ENCODE measurements at places on chromosomes 11 and 22. TPM values are rescaled to one million over a fixed set of nuclear protein-coding genes. Genes with fewer than 3 reads are reported as not detected.

DRD2 gene
- not detected for total RNA-seq

SLC22A8 gene
- total RNA-seq: not detected

OR52H1 gene
- total RNA-seq: 2.0 TPM

KRTAP5-2 gene
- total RNA-seq: not detected

TRIM6 gene
- 6.5 TPM for total RNA-seq

CSF2RB gene
- total RNA-seq: 13.0 TPM

CRYBB2 gene
- 0.54 TPM for total RNA-seq

LDHAL6A gene
- total RNA-seq: not detected

TNNT3 gene
- 9.7 TPM for total RNA-seq

GGTLC3 gene
- total RNA-seq: not detected

LIF gene
- total RNA-seq: 11.3 TPM

DNA sequence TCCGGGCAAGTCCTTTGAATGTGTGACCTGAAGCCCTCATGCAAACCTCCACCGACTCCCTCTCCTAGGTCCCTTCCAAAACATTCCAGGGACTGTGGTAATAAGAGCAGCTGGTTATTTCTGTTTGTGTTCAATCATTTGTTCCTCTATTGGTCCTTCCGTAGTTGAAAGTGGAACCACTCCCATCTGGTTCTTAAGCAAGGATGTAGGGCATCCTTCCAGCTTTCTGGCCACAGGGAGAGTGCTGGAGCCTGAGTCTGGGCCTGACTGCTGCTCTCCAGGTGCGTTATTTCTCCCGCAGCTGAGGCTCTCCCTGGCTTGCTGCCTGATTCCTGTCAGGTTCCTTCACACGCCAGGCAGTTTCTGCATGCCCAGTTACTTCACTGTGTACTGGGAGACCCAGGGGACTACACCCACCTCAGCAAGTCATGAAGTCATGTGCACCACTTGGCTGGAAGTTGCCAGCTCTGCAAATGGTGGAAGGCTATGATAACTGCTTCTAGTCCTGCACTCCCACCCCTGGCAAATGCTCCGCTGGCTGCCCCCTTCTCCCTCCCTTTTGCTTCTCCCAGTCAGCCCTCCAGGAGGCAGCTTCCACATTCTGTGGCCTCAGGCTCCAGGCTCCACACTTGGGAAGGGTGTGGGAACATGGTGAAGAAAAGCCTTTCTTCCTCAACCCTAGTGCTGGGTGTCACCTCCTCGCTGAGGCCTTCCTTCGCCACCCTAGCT lies 4.0 kb upstream of the ALX4 start:
- no peak for DNase-seq

GRCh38 chr22:31332886-31333285 lies 13.3 kb downstream of the PATZ1 start:
- DNase-seq: no peak

DNA sequence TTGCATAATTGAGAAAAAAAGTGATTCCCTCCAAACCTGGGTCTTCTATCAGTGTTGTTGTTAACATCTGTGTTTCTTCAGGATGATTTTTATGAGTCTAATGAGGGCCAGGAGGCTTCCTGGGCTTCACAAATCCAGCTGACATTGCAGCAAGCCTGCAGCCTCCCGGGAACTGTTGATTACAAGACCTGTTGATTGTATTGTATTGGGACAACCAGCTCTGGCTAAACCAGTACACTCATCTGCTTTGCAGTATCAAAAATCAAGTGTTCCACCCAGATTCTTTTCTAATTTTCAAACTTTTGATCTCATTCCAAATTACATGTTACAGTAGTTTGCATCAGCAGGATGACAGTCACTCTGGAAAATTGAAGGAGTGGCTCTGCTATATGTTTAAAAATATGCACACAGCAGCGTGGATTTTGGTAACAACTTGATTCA lies 16.1 kb upstream of the PRSS23 start:
- no peak for DNase-seq

- peak; percentile 97 for DNase-seq
These were observed at the start of gene MCM5 for GRCh38 chr22:35399678-35400500. TSS of gene MCM5 (plus strand) at chr22:35400140. CDS start at chr22:35400439, 299 bp downstream.

GRCh38 chr11:130452940-130453339 lies 4.5 kb downstream of the ADAMTS15 start:
- DNase-seq: no peak

DNA sequence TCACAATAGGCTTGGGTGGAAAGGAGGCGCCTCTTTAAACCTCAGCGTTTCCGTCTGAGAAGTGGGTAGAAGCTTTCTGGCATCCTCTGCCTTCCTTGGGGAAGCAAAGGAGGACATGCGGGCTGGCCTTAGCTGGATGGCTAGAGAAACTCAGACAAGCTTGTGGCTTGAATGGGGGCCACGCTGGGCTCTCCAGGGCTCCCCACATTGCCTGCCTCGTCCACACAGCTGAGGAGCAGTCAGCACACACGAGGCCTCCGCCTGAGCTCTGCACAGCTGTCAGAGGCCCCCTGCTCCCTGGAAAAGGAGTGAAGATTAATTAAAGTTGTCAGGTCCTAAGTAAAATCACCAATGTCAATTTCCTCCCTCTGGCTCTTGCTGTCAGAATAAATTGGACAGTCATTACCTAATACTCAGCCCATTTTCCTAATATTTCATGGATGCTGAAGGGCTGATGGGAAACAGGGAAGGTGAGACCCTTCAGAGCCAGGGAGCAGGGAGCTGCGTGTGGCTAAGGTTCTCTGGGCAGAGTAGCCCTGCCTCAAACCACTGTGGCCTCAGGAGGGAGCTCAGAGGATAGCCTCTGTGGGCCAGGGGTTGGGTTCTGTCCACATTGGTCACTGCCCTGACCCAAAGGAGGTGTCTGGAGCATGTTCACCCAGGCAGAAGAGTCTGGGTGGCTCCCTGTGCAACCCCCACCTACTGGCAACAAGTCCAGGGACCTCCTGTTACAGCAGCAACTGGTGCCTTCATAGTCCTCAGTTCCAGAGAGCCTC lies 118.3 kb upstream of the CD82 start:
- DNase-seq: no peak

GRCh38 chr11:43962383-43963278 lies 20.2 kb downstream of the C11orf96 start:
- no peak for DNase-seq

- DNase-seq: no peak
These were observed 5.2 kb downstream of the SELENOO start for GRCh38 chr22:50205781-50206569.

GRCh38 chr11:19187833-19188258 lies 13.9 kb downstream of the CSRP3 start:
- DNase-seq: no peak

DNA sequence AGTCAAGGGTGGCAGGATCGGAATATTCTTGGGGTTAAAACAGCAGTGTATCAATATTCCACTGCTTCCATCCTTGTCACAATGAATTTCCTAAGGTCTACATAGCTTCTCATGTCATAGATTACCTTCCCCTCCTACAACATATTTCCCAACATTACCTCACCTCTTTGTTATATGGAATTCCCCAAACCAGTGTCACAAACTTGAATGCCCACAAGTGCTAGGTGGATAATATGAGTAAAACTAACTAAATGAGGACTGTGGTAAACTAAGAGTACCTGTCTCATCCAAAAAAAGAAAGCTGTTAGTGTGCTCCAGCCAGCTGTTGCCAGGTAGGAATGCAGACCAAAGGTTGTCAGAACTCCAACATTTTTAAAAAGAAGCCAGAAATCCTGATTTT lies 17.0 kb upstream of the NUCB2 start:
- no peak for DNase-seq

- DNase-seq: no peak
These were observed 378.8 kb downstream of the DCDC1 start for GRCh38 chr11:30990625-30991296.
